ENCODE measurements at places on chromosomes 1 and 21.
A peak's percentile ranks its signal among the peaks of the same experiment; 100 is the strongest.

- no peak for DNase-seq
Measured at GRCh38 chr1:207361889-207362288, 40.4 kb downstream of the CD55 start.

DNA sequence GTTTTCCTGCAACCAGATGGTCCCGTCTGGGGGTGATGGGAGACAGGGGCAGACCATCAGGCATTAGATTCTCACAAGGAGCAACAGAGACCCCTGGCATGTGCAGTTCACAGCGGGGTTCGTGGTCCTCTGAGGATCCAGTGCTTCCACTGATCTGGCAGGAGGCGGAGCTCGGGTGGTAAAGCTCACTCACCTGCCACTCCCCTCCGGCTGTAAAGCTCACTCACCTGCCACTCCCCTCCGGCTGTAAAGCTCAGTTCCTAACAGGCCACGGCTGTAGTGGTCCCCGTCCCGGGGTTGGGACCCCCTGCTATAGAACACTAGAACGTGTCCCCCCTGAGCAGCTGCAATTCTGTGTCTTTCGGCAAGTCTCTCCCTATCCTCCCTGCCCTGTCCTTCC is 4.6 kb downstream of the KRTAP10-12 start:
- DNase-seq: no peak

DNA sequence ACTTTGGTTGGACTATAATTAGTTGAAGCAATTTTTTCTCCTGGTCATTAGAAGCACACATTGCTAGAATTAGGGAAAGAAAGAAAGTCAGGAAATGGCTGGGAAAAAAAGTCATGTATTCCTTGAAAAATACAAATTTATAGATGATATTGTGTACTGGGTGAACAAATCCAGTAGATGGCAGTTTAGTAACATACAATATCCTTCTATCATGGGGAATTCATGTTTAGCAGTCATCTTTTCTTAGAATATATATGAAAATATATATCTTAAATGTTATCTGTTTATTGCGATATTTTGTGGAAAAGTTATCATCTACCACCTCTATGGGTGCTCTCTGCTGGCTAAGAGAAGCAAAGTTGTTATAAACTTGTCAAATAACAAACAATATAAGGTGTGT is 13.1 kb upstream of the ZRANB2 start:
- no peak for DNase-seq

GRCh38 chr21:33124889-33125288 is 54.9 kb downstream of the OLIG1 start:
- DNase-seq: no peak

DNA sequence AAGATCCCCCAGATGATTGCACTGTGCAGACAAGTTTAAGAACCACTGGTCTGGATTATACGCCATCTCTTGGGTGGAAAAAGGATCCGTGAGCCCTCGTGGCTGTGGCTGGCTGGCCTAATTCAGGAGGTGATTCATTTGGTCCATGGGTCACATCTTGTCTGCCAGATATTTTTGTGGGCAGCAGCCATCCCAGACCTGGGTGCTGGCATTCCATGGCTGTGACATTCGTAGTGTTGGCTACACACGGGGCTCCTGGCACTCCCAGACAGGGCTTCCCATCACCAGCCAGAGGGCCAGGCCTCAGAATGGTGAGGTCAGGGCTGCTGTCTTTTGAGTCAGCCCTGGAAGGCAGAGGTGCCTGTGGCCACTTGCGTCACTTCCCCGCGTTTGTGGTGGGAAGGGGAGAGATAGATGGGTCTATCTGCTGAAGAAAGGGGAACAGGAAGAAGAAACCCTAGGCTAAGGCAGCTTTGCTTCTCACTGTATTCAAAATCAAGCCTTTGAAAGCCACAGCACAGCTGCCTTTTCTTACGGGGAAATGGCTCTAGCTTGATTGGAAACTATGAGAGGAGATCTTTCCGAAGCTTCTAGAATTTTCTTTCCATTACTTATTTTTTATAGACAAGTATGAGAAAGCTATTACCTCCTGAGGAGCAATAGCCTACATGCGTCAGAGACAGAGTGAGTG is 32.4 kb downstream of the EIF2D start:
- peak; percentile 89 for DNase-seq

GRCh38 chr1:27483659-27484058 is 6.3 kb downstream of the WASF2 start:
- no peak for DNase-seq

DNA sequence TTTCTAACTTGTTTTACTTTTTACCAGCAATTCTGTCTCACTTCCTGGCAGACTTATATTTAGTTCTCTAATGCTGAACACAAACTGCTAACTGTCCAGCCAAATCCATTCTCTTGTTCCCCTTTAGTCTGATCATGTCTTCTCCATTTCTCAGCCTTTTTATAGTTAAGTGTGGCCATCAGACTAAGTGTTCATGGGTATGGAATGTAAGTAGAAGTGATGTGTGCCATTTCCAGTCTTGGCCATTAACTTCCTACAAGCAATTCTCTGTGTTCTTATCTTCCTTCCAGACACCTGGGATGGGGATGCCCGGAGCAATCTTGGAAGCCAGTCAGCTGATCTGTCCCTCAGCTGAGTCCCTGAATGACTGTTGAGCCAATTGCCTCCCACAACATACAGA is 165.8 kb downstream of the ST6GALNAC3 start:
- no peak for DNase-seq

DNA sequence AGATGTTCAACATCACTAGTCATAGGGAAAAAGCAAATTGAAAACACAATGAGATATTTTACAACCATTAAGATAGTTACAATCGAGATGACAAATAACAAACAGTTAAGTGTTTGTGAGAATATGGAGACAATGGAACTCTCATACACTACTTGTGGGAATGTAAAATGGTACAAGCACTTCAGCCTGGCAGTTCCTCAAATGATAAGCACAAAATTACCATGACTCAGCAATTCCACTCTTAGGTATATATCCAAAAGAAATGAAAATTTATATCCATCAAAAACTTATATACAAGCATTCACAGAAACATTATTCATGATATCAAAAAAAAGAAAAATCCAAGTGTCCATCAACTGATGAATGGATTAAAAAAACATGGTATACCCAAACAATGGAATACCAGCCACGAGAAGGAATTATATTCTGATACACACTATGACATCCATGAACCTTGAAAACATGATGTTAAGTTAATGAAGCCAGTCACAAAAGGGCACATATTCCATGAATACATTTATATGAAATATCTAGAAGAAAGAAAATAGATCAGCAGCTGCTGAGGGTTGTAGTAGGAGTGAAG is 76.4 kb downstream of the EVI5 start:
- DNase-seq: no peak

GRCh38 chr1:236142253-236143103 is at the start of gene GPR137B:
Gene GPR137B (plus strand): TSS chr1:236142539. CDS start chr1:236142623, 84 bp downstream.
- DNase-seq: peak; percentile 64

DNA sequence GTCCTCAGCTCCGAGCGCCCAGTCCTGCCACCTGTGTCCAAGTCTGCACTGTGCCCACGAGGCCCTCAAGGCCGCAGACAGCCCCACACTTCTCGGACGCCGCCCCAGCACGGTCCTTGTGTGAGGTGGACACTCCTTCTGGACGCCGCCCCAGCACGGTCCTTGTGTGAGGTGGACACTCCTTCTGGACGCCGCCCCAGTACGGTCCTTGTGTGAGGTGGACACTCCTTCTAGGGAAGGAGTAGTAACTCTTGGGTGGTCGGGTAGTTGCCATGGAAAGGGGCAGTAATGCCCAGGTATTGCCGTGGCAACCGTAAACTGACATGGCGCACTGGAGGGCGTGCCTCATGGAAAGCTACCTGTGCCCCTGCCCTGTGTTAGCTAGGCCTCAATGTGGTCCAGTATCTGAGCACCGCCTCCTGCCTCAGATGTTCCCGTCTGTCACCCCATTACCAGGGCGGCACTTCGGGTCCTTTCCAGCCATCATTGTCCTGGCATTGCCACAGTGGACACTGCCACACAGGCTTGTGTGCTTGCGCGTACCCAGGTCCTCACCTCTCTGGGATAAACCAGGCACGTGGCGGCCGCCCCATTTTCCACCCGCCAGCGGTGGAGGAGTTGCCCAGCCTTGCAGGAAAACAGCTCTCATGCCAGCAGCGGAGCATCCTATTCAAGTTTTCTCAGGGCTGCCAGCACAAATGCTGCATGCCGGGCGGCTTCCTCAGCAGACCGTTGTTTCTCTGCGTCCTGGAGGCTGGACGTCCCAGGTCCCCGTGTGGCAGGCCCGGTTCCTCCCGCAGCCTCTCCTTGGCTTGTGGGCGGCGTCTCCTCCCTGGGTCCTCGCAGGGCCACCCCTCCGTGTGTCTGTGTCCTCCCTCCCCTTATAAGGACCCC is 40.8 kb upstream of the POFUT2 start:
- no peak for DNase-seq

DNA sequence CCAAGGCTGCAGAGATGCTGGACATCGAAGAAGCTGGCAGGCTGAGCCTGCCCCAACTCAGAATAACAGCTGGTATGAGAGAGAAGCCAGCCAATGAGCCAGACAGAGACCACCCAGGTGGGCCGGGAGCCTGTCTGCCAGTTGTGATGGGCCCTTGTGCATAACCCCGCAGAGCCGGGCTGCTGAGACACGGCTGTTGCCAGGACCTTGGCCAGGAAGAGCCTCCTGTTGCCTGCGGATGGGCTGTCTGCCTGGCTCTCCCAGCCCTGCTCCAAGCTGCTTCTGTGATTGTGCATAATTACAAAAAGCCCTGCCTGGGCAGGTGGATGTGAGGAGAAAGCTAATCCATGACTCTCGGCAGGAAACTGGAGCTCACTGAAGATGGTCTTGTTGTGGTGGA is 126.5 kb downstream of the CAPN8 start:
- no peak for DNase-seq

DNA sequence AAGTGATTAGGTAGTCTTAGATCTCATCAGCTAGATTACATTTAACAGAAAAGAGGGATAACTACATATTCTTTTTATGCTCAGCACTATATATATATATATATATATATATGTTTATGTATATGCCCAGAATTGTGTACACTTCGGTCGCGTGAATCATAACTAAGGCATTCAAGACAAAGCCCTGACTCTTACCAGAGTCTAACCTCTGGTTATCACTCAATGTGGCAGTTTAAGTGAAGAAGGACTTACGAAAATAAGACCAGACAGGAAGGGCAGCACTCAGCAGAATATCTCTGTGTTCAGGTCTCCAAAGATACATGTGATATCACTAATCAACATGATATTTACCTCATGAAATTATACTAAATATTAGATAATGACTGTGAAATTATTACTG is 1326.7 kb downstream of the MRPL39 start:
- DNase-seq: no peak

DNA sequence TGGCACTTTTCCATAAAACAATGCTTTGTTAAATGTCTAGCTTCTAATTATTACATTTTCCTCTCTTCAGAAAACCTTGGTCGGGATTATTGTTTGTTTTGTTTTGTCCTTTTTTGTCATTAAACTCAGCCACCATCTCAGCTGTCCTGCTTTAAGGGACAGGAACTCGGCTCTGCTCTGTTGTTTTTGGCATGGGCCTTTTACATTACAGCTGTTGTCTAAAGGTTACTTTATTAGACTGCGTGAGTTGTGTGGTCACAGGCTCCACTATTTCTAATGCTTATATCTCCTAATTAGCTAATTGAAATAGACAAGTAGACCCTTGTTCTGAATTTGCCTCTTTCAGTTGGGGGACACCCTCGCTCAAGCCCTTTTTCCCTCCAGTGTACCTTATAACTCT is 1.6 kb downstream of the PALMD start:
- no peak for DNase-seq

DNA sequence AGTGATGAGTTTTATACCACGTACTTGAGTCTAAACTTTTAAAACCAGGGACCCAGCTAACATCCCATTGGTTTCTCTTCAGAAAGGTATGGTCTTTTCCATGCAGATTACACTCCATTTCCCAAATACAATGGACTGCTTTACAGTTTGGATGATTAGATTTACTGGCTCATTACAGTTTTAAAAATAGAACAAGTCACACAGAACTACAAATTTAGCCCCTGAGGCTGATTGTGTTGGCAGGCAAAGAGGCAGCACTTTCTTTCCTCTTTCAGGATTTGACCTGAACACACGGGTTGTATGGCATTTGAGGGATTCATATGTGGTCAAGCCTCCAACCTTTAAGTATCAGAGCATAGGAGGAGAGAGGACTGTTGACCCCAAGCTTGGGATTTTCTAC is 21.8 kb upstream of the VTCN1 start:
- no peak for DNase-seq

DNA sequence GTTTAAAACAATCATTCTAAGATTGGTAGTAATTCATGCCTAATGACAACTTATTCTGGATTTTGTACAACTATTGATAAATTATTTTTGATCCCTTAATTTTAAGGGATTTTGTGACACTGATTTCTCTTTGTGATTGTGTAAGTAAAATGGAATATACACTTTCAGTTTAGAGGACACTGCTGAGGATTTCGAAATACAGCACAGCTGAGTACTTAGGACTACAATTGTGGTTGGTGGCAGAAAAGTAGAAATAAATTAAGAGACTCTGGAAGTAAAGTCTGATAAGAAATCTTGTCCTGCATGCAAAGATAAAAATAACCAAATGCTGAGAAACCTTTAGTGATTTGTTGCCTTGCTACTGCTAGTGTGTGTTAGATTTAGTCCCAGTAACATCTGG is 40.0 kb downstream of the TYW3 start:
- DNase-seq: no peak

- no peak for DNase-seq
Measured at GRCh38 chr21:42258885-42259407, 40.0 kb downstream of the ABCG1 start.

DNA sequence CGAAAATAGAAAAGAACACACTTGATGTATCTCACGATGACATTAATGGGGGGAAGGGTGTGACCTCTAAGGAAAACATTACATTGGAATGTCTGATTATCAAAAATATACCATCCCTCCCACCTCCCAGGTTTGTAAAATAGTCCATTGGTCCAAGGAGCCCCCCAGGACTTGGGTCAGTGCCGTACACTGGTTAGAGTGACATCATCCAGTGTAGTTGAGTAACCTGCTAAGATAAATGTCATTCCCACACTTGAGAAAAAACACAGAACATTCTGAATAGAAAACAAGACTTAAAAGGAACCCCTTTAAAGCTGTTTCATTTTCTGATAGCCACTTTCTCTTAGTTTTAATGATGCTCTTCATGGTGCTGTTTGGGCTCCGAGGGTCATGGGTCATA is 15.2 kb downstream of the DDX20 start:
- no peak for DNase-seq

DNA sequence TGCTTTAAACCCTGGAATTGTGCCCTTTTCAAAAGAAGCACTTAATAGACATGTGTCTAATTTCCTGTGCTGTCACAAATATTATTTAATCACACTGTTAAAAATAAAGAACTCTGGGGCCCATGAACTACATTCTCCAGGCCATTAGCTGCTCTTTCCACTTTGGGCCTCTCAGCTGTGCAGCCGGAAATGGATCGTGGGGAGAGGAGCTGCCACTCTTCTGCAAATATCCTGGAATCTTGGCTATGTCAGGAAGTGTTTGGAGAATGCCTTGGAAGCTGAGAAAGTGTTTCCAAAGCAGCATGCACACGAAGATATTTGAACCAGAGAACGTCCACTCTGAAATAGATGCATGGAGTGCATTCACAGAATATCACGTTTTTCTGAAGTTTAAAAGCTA is 27.5 kb upstream of the VPS26C start:
- DNase-seq: no peak

All from CD4-positive, alpha-beta T cell treated with Interleukin-12 subunit alpha and Interleukin-12 subunit beta, for 1 hour (primary cell).